T follicular helper cell (primary cell): ENCODE measurements at places on chromosomes 2 and 18.

GRCh38 chr2:161090411-161090810 lies 69.8 kb upstream of the TANK start:
- DNase-seq: peak; percentile 1

GRCh38 chr2:152467677-152468410 lies 132.9 kb downstream of the FMNL2 start:
- DNase-seq: no peak

GRCh38 chr2:7738596-7738995 lies 821.4 kb downstream of the RNF144A start:
- no peak for DNase-seq

DNA sequence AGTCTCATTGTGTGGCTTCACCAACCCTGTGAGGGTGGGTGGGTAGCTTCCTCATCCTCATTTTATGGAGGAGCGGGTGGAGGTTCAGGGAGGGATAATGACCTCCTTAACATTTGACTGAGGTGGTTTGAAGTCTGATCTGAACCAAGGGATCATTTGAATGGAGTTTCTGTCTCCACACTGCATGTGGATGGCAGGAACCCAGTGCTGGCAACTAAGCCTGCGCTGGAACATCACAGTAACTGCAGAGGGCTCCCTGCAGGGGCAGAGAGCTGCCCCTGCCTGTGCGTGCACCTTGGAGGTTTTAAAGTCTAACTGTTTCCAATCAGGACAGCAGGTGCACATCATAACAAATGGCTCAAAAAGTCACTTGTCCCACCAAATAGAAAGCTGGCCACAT lies 3.3 kb downstream of the AGAP1 start:
- no peak for DNase-seq
